Fibroblast of skin of back (primary cell): ENCODE measurements at places on chromosomes 1 and 21.

- no peak for DNase-seq
These were observed 178.9 kb downstream of the MIS18A start for GRCh38 chr21:32099812-32100416.

GRCh38 chr1:156601892-156602291 is 613 bp upstream of the GPATCH4 start:
- no peak for DNase-seq

DNA sequence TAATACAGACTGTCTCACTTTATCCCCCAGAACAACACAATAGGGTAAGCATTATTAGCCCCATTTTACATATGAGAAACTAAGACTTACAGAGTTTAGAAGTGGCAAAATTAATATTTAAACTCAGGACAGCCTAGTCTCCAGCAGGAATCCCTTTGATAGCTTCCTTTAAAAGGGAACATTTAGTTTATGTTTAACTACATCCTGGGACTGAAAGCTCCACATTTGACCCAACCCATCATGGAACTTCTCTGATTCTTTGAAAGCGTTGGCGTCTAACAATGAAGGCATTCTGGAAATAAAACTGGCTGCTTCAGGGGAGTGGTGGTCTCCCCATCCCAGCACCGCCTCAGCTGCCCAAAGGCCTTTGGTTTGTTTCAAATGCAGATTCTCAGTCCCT is 250.6 kb upstream of the NFIA start:
- DNase-seq = no peak

GRCh38 chr1:10940451-10940804 is 72.0 kb upstream of the TARDBP start:
- DNase-seq = no peak

DNA sequence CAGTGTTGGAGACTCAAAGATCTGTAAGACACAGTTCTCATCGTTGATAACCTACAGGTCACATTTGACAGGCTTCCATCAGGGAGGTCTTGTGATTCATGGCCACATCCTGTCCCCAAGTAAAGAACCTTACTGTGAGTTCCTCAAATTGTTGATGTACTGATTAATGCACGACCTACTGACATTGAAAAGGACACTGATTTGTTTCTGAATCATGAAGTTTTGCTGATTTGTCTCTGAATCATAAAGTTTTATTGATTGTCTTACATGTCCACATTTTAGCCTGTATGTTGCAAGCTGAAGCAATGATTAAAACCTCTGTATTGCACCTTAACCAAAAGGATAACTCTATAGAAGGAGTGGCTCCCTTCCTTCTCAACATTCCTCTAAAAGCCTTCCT is 476.3 kb upstream of the RUNX1 start:
- DNase-seq = peak; percentile 73

DNA sequence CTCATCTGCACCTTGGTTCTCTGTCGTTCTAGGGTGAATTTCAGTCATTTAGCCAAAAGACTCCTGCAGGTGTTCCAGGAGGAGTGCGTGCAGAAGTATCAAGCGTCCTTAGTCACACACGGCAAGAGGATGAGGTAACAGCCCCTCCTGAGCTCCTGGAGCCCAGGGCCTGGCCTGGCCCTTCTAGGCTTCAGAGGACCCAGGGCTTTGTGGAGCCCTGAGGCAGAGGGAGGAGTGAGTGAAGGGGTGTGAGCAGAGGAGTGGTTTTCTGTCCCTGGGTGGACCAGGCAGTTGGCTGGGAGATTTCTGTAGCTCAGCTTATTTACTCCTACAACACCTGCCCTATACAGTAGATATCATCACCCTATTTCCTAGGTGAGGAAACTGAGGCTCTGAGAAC is 15.7 kb upstream of the RASSF5 start:
- DNase-seq = no peak

DNA sequence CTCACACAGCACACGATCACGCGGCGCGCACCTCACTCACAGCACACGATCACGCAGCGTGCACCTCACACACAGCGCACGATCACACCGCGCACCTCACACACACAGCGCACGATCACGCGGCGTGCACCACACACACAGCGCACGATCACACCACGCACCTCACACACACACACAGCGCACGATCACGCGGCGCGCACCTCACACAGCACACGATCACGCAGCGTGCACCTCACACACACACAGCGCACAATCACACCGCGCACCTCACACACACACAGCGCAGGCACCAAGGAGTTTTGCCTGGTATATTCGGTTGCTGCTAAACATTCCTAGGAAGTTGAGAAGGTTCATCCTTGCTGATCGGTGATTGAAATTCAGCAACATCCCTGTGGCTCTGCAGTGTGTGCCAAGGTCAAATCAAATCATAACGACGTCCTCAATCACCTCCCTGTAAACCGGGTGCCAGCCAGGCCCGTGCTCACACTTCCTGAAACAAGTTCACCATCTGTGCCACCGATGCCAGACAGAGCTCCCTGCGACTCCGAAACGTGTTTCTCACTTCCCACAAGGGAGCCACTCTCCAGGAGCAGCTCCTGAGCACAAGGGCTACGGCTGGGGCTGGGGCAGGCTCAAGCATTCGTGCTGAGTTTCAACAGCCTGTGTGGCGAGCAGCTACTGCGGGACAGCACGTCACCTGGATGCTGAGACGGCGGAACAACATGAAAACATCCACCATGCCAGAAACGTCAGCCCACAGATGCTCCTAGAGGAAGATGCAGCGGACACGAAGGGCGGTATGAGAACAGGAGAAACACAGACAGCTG is 30.2 kb downstream of the WDR4 start:
- DNase-seq = no peak

DNA sequence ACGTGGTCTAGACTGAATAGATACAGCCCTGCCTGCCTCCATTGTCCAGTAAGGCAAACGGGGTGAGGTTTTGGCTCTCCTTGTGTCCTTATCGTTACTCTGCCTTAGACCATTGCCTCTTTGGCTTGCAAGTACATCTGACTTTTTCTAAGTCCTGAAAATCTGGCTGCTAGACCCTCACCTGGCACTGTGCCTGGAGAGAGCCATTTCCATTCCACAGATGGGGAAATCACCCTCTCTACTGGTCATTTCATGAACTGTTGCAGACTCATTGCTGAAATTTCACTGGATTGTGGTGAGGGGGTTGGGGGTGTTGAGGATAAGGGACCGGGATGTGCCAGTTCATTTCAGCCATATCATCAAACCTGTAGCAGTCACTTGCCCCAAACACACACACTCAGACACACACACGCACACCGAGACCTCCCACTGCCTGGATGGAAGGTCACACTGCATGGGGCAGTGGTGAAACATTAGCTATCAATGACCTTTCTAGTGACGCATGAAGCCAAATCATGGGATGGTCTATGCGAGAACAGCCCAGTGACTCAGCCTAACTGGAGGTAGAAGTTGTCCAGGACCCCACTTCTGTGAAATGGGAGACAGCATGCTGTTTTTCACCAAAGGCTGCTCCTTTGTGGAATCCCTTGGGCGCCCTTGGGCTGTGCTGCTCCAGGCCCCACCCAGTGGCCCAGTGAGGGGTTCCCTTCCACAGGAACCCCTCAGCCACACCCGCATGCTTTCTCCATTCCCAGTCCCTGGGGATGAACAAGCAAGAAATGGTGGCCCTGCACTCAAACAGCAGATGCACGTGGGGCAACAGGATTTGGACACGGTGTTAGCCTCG is 34.9 kb upstream of the VASH2 start:
- peak; percentile 12 for DNase-seq

- DNase-seq = no peak
These were observed 208.1 kb upstream of the SAMSN1 start for GRCh38 chr21:14754259-14754604.

DNA sequence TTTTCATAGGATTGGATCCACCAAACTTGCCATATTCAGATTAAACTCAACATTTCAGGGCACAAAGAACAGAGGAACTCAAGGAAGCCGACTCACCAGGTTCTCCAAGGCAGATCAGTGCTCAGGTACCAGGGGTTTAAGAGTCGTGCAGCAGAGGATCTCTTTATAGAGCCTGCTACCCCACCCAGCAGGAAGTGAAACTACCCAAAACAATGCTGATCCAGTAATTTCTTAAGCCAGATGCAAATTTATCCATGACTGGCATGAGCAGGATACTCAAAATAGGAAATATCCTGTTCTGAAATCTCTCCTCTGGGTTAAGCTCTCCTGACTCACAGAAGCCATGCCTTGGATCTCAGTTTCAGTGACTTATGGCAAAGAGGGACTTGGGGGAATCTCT is at the start of gene SPRR2A:
SPRR2A (minus strand) TSS at position 138 of the 400 bp plus-strand sequence. CDS start 777 bp downstream, outside the sequence.
- no peak for DNase-seq

GRCh38 chr1:37094302-37094701 is 60.0 kb upstream of the GRIK3 start:
- DNase-seq = no peak

- no peak for DNase-seq
These were observed 228.8 kb downstream of the HHAT start for GRCh38 chr1:210557426-210558077.

GRCh38 chr1:235206533-235207208 is 45.6 kb upstream of the RBM34 start:
- peak; percentile 4 for DNase-seq

DNA sequence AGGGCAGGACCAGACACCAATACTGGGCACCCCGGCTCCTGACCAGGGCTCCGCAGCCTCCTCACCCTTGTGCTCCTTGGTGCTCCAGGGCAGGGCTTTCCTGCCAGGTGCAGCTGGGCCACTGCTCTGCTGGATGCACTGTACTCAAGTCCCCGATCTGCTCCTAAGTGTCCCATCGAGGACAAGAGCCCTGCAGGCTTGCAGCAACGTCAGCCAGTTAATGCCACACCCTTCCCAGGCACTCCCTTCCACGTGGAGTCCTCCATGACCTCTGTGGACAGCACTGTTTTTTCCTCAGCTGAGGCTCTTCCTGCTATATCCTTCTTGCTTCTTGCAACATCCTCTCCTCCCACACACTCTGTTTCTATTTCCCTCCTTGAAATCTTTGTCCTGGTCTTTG is 94.0 kb upstream of the NGF start:
- no peak for DNase-seq

DNA sequence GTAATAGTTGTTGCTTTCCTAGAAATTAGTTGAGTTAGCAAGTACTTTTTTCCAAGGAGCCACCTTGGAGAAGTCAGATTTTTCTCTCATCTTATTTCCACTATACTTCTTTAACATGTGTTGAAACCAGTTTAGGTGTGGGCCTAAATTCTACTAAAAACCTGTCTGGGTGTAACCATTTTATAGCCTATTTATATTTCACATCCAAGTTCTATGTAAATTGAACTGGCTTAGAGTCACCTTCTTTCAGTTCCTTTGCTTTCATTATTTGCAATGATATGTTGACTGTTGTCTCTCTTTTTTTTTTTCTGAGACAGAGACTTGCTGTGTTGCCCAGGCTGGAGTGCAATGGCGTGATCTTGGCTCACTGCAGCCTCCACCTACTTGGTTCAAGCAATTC is 195.6 kb downstream of the CLEC20A start:
- no peak for DNase-seq

GRCh38 chr1:78619803-78620579 is at the start of gene IFI44L:
Gene IFI44L (plus strand): TSS chr1:78620448. CDS start chr1:78627916, 7,468 bp downstream.
- peak; percentile 34 for DNase-seq

DNA sequence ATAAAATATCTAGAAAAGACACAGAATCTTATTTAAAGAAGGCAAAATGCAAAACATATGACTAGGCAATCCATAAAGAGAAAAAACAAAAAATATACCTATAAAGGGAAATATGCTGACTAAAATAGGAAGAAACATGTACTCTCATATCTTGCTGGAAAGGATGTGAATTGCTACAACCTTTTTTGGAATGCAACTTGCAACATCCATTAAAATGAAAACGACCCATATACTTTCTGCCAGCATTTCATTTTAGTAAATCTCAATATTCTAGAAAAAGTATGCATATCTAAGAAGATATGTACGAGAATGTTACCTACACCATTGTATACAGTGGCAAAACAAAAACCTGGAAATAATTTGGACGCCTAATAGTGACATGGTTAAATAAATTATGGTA is 56.6 kb downstream of the EDEM3 start:
- no peak for DNase-seq

DNA sequence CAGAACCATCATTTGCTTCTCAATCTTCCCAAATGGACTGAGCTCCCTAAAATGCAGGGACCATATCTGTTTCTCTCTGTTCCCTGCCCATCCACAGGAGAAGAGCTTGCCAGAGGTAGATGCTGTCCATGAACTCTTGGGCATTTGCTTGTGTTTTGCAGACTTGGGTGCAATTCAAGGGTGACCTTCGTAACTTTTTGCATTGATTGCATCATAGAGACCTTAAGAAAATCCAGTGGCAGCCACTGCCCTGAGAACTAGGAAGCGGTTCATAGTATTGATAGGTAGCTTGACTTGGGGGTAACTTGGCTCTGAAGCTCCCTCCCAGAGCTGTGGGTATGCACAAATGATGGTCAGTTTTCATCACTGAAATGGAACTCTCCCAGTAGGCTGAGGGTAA is 34.3 kb upstream of the EDEM3 start:
- DNase-seq = no peak

DNA sequence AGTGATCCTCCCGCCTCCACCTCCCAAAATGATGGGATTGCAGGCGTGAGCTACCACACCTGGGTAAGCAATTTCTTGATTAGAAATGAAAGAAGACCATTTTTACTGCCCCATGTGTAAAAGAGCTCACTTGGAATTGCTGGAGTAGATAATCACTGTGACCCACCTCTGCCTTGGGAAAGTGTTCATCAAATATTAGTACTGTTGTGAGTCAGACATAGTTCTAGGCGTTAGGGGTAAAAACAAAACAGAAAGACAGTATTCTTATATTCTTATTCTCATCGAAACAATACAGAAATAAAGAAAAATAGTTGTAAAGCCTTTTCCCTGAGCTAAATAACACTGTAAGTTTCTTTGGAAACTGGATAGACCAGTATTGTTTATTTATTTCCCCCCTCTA is 36.2 kb downstream of the CELF3 start:
- peak; percentile 56 for DNase-seq

DNA sequence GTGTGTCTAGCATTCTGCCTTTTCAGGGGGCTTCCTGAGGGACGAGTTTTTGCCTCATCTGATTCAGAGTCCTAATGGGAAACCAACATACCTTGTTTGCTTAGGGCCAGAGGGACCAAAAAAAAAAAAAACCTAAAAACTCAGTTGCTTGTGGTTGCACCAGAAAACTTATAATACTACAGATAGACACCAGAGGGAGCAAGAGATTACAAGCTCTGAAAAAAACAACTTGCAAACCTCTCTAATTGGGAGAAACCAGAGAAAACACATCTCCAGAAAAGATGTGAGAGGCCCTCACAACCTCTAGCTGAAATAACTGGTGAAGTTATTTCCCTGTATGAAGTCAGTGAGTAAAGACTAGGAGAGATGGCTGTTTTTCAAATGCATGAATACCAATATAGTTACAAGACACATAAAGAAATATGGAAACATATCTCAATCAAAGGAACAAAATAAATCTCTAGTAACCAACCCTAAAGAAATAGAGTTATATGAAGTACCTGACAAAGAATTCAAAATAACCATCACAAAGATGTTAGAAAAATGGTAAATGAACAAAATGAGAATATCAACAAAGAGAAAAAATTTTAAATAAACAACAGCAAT is 233.7 kb upstream of the NFIA start:
- peak; percentile 56 for DNase-seq

GRCh38 chr1:85200463-85201339 is at the start of gene SYDE2:
Gene SYDE2 (minus strand): TSS chr1:85201016. CDS start chr1:85200996, 20 bp downstream.
- DNase-seq = peak; percentile 81
